ENCODE measurements at places on chromosomes 16 and 17. TPM values are rescaled to one million over a fixed set of nuclear protein-coding genes. Genes with fewer than 3 reads are reported as not detected.

TLCD2 gene
- total RNA-seq: 4.8 TPM

LPCAT2 gene
- total RNA-seq: 12.3 TPM

TOB1 gene
- 26.7 TPM for total RNA-seq

IL21R gene
- total RNA-seq: 0.50 TPM

TBC1D3D gene
- 0.40 TPM for total RNA-seq

HS3ST3B1 gene
- total RNA-seq: 4.0 TPM

DNA sequence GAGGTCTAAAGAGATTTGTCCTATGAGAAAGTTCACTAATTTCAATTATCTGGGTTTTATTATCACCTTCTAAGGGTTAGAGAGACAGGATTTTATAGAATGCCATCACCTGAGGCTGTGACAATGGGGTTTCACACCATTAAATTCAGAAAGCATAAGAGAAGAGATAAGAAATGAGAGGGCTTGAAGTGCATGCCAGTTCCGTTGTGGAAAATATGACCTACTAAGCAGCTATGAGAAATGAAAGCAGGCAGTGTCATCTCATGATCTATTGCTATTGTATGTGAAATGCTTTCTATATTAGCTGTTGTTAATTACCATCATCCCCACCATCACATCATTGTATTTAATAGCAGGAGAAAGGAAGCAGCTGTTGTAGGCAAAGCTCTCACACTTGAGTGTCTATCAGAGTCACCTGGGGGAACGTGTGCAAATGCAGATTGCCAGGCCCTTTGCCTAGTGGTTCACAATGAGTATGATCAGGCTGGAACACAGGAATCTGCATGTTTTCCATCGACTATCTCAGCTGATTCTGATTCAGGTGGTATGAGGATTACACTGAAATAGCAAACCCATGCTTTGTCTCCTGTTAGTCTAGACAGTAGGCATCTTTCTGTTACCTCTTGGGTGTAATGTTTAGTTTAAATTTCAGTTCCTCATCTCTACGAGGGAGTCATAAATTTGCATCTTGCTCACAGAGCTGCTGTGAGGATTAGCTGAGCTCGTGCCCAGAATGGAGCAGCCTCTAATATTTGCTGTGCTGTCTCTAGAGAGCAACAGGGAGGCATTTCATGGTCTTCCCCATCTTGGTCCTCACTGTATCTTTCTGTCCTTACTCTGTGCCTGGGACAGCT is 256.4 kb downstream of the CDH13 start:
- peak; percentile 68 for DNase-seq

- DNase-seq: no peak
These were observed 50.4 kb upstream of the BCAR1 start for GRCh38 chr16:75301804-75302203.

DNA sequence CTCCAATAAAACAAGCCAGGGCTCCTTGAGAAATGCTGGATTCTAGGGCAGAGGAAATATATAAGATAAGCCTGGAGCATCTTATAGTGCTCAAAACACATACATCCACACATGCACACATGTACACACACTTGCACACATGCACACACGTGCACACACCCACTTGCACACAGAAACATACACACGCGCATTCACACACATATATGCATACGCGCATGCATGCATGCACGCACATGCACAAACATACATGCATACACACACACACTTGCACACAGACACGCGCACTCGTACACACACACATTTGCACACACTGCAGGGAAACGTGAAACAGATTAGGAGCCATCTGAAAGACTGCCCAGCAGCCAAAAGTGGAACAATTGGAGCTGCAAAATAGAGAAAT is 8.0 kb upstream of the ENPP7 start:
- DNase-seq: no peak

PRAC2 gene
- not detected for total RNA-seq

DNA sequence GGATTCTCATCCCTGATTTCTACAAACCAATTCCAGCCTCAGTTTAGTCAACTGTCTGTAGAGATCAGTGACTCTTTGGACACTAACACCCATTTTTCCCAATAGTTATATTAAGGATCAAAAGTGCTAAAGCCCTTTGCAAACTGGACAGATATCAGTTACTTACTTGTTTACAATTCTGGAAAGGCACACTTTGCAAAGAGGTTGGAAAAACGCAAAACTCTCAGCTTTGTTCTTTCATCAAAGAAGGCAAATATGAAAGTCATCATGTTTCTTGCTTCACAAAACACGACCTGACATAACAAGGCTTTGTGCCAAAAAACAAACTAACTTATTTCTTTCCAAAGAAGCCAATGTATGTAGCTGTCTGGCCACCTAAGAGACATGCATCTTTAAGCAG is 26.1 kb upstream of the VAT1L start:
- no peak for DNase-seq

MAPT gene
- total RNA-seq: 4.2 TPM

PLCG2 gene
- total RNA-seq: 11.3 TPM

GRCh38 chr17:79179334-79179733 is 104.7 kb downstream of the ENGASE start:
- DNase-seq: no peak

- DNase-seq: no peak
These were observed 40.8 kb downstream of the MRTFB start for GRCh38 chr16:14111713-14112538.

DNA sequence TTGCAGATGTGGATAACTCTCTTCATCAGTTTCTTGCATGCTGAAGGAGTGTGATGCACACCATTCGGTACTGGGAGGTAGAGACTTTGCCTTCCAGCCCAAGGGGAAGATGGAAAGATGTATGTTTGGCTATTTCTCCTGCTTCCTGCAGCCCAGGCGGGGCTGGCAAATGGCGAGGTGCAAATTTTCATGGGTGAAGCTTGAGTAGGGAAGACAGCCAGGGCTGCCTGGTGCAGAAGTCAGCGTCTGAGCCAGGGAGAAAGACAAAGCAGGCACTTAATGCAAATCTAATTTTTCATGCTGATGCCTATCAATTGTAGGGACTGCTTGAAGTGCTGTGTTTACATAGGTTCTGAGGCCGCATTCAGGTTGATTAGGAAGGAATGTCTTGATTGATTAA is 384.7 kb upstream of the EEF2KMT start:
- DNase-seq: no peak

PYDC1 gene
- total RNA-seq: not detected

CCL7 gene
- 0.83 TPM for total RNA-seq

- no peak for DNase-seq
These were observed 43.6 kb downstream of the NOS2 start for GRCh38 chr17:27756467-27757371.

MYL11 gene
- not detected for total RNA-seq

DNA sequence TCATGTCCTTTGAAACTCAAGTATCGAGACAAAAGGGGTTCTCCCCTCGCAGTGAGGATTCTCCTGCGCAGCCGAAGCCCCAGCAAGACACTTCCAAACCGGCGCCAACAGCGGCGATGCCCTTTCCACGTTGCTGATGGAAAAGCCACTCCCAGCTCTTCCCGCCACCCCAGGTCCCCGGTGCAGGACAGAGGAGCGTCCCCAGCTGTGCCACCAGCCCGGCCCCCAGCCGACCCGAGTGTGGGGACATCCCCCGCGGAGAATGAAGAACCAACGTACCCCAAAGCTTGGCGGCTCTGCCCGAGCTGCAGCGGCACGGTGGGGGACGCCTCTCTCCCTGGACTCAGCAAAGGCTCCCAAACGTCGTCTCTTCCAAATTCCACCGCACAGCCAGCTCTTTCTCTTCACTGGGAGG is 573 bp downstream of the CHST6 start:
- DNase-seq: no peak

GRCh38 chr17:31869797-31870568 is 10.9 kb upstream of the COPRS start:
- DNase-seq: no peak

DNA sequence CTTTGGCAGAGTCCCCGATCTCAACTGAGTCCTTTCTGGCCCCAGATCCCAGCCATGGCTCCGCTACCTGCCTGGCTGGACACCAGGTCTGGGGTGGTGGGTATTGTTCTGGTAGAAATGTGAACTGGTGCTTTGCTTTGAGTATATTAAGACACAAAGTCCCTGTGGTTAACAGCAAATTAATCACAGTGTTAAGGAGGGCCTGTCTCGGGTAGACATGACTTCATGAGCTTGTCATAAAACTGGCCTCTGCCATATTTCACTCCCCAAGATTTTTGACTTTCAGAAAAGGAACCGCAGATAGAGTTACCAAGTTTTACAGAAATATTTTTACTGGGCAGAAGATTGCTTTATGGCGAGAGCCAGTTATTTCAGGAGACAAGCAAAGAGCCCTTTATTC is 19.5 kb downstream of the NKD1 start:
- no peak for DNase-seq

- DNase-seq: no peak
These were observed 16.7 kb upstream of the ERN2 start for GRCh38 chr16:23729503-23730424.

DNA sequence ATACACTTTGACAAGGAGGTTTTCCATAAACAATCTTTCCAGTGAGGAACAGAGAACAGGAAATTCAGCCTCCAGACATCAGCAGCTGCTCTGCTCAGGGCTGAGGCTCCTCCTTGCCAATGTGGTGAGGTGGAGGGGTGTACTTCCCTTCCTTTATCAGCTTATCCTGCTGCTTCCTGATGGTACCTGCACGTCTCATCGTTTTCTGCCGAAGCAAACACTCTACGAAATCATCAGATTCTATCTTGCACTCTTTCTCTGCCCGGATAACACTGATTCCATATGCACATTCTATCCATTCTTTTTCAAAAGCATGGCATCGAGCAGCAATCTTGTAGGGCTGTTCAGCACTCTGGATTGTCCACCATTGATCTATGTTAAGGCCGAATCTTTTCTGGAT is 15.4 kb upstream of the SEZ6 start:
- DNase-seq: no peak

All from esophagus muscularis mucosa (tissue), 4 donors.